ENCODE measurements at places on chromosomes 5 and 9.
A peak's percentile ranks its signal among the peaks of the same experiment; 100 is the strongest.

DNA sequence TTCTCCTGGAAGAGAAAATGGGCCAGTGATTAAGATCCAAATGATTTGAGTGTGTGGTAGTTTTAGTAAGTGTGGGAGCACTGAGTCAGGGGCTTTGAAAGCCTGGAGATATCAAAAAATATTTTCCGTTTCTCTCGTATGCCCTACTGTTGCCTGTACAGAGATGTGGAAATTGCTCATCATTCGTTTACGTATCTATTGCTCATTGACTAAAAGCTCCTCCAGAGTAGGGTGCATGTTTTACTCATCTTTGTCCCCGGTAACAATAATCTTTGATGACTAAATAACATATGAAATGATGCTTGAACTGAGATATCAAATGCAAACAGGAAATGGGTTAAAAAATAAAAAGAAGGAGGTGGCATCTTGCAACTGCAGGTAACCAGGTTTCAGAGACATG is 114.2 kb upstream of the FST start:
- DNase-seq, result no peak

- DNase-seq, result no peak
Observed at GRCh38 chr5:55865831-55866230, 14.7 kb downstream of the IL31RA start.

- DNase-seq, result no peak
Observed at GRCh38 chr5:83865579-83865978, 144.9 kb upstream of the HAPLN1 start.

DNA sequence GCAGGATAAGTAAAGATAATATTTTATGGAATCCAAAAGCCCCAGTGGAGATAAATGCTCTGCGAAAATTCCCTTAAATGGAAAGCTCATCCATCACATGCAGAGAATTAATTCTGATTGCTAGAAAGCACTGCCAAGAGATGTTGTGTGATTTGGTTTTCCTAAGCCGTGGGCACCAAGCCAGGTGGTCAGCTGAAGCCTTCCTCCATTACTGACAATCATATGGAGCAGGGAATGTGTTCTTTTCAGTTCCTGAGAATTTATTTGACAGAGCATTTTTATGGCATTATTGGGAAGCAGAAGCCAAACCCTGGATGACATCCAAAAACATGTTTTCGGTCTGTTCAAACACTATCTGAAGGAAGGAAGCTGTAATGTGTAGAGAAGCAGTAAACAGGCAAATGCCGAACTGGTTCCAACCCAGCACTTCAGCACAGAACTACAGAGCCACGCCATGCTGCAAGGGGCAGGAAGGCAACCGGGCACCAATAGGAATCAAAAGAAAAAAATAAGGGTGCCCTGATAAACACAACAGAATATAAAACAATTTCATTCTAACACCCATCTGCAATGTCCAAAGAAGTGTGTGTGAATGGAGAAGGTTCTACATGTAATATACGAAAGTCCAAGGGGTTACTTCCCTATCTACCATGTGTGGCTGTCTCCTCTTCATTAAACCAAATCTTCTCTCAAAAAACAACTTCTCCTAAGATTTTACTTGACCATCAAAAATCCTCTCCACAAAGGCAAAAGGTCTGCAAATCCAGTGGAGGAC is 12.3 kb downstream of the ARSB start:
- no peak for DNase-seq

DNA sequence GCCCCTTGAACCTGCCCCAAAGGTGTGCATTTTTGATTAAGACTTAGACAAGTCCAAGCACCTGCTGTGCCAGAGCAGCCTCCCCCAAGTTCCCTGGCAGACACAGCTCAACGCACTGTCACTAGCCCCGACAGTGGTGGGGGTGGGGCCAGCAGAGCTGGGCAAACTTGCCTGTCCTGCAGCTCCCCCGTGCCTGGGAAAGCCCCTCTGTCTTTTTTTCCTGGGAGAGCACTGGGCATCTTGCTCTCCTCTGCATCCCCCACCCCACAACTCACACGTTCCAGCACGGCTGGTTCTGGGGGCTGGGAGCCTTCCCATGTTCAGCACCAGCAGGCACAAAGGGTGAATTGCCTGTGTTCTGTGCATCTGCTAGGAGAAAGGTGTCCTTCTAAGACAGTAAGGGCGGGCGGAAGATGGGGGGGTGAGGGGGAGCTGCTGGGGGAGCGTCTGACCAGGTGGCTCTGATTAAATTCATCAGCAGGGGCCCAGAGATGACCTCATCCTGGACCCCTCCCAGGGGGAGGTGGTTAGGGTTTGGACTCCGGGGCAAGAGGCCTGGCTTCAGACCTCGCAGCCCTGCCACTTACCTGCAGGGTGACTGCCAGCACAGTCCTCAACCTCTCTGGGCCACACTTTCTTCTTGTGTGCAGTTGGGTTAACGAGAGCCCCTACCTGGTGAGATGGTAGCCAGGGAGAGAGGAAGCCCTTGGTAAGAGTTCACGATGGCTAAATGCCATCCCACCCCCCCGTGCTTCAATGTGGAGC is 23.5 kb downstream of the HMCN2 start:
- no peak for DNase-seq

DNA sequence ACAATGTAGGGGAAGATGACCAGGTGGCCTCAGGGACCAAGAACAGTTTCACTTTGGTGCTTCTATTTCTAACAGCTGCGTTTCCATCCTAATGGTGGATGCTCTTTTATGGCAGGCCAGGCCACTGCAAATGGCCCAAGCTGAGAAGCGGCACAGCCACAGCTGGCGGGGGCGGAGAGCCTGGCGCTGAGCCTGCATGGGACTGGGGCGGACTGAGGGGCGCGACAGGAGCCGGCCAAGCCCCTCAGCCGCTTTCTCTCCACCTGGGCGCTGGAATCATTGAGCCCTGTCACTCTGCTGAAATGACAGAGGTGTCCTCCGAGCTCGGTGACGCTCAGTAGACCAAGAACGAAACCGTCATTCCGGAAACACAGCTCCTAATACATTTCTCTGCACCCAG is 317.3 kb upstream of the PDE4D start:
- no peak for DNase-seq

DNA sequence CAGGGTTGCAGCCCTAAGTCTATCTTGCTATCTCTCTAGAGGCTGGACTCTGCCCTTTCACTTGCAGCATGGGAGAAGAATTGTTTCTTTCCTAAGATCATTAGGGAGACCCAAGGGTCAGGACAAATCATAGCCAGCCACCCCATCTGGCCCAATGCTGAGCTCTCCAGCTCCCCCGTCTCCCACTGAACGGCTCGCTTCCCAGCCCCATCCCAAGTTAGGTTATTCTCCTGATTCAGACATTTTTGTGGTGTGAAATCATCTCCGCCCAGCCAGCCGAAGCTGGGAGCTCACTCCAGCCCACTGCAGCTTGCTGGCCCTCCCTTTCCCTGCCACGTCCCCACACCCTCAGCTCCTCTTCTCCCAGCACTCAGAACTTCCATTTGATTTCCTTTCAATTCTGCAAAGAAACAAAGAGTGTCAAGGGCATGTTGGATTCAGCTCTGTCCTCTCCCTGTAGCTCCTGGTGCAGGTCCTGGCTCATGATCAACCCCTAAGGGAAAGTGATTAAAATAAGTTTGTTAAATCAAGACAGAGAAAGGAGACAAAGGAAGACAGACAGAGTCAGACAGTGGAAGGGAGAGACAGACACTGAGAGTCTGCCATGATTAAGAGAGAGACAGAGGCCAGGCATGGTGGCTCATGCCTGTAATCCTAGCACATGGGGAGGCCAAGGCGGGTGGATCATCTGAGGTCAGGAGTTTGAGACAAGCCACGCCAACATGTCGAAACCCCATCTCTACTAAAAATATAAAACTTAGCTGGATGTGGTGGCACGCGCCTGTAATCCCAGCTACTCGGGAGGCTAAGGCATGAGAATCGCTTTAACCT is 12.6 kb upstream of the SPARC start:
- DNase-seq, result no peak

GRCh38 chr9:105670315-105670714 is 8.1 kb downstream of the TAL2 start:
- no peak for DNase-seq

DNA sequence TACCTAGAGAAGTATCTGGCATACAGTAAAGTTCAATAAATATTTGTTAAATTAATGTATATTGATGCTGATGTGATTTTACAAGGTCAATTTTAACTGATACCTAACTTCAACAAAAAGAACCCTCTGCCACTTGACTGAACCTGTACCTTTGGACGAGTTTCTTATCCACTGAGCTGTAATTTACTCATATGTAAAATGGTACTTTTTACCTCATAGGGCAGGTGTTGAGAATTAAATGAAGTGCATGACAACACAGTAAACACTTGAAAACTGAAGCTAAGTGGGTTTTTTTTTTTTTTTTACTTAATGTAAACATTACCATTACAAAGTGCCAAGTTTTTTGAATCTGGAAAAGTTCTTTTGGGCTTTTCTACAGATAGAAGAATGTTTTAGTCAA is 15.4 kb downstream of the NIPSNAP3B start:
- no peak for DNase-seq

GRCh38 chr5:23776684-23777083 is 269.3 kb downstream of the PRDM9 start:
- no peak for DNase-seq

DNA sequence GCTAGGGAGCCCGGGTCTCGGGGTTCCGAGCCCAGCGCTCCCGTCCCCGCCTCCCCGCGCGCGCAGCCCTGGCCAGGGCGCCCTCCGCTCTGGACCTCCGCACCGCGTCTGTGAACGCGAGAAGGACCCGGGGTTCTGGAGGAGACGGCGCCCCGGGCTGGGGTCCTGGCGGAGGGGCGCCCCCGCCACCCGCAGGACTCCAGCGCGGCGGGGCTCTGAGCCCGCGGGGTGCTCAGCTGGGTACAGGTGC is 431 bp downstream of the TMOD1 start:
- DNase-seq, result no peak

- no peak for DNase-seq
Observed at GRCh38 chr5:62093976-62094375, 212.0 kb upstream of the KIF2A start.

DNA sequence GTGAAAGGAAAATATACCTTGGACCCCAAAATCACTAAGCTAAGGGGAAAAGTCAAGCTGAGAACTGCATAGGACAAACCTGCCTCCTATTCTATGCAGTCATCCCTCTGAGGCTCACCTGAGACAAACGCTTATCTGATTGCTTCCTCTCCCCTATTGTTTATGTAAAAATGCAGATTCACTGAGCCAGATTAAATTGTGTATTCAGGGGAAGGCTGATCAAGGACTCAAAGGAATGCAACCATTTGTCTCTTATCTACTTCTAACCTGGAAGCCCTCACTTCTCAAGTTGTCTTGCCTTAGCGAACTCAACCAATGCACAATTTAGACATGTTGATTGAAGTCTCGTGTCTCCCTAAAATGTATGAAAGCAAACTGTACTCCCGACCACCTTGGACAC is 13.3 kb downstream of the SPARC start:
- DNase-seq, result no peak

DNA sequence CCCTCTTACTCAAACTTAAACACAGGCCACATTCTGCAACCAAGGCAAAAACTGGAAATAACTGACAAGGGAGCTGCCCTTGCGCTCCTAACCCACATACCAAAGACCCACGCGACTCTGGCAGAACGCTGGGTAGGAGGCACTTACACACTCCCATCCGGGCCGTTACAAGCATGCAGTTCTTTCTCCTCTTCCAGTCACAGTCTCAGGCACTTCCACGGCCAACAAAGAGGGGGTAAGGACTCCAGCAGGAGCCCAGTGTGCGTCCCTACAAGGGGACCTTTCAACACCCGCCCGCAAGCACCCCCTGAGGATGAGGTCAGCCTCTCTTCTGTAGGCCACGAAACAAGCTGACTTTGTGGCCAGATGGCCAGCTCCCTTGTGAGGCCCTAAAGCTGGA is 57.4 kb downstream of the SERINC5 start:
- no peak for DNase-seq

- peak; percentile 96 for DNase-seq
Observed at GRCh38 chr9:120868676-120869359, 8.2 kb downstream of the PHF19 start.

- no peak for DNase-seq
Observed at GRCh38 chr5:36060420-36060887, 6.2 kb downstream of the UGT3A2 start.

DNA sequence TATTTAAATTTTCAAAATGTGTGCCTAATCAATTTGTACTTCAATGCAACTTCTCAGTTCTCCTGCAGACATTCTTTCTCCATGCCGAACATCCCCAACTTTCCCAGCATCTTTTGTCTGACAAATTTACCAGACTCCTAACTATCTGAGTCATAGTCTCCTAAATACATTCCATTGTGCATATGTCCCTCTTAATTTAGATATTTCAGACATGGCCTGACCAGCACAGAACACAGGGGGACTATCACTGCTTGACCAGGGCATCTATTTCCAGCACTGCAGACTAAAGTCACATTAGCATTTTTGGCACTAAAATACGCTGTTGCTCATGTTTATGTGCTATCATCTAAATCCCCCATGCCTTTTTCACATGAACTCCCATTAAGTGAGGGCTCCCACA is 71.9 kb downstream of the ITGA1 start:
- DNase-seq, result no peak

DNA sequence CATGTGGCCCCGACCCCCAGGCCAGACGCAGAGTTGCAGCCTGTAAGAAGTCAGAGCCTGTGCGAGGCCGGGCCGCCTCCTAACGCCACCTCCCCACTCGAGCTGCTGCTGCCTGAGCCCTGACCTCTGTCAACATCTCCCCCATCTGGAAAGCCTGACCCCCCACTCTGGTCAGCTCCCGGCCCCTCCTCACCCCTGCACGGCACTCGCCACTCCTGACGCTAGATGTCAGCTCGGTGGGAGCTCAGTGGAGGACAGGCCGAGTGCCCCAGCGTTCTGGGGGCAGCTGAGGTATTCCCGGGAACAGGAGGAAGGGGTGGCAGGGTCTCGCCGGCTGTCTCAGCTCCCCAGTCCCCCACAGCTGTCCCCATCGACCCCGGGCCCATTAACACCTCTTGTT is 19.9 kb downstream of the LHX3 start:
- DNase-seq, result no peak

DNA sequence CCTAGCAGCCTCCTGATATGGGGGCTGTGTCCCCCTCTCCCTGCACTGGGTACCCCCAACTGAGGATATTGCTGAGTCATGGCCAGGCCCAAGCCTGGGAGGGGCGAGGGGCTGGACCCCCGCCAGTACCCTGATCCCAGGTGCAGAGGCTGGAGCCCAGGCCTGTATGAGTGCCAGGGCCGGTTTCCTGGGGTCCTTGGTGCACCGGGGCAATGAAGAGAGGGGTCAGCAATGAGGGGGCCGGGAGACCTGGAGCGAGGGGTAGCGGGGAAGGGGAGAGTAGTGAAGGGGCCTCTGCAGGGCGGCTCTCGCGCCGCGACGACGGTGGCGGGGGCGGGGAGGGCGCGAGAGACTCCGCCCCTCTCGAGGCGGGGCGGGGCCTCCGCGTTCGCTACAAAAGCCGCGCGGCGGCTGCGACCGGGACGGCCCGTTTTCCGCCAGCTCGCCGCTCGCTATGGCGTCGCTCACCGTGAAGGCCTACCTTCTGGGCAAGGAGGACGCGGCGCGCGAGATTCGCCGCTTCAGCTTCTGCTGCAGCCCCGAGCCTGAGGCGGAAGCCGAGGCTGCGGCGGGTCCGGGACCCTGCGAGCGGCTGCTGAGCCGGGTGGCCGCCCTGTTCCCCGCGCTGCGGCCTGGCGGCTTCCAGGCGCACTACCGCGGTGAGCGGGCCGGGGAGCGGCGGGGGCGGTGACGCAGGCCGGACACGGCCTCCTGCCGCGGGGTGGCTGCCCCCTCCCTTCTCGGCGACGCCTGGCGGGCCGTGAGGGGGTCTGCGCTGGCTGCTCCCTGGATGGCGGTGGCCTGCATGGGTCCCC is at the start of gene SQSTM1:
Gene SQSTM1, plus strand, starts transcription at position 423 of the 815 bp plus-strand sequence. Its CDS starts 32 bp downstream, at position 455.
- DNase-seq, result peak; percentile 90
